ENCODE measurements at places on chromosomes 7 and 10.

- DNase-seq = no peak
These were observed at the start of gene COL28A1 for GRCh38 chr7:7535691-7536090. Gene COL28A1 (minus strand): TSS chr7:7535873. CDS start chr7:7532875, 2,998 bp downstream.

GRCh38 chr10:70367195-70367796 lies 15.1 kb downstream of the LRRC20 start:
- no peak for DNase-seq

DNA sequence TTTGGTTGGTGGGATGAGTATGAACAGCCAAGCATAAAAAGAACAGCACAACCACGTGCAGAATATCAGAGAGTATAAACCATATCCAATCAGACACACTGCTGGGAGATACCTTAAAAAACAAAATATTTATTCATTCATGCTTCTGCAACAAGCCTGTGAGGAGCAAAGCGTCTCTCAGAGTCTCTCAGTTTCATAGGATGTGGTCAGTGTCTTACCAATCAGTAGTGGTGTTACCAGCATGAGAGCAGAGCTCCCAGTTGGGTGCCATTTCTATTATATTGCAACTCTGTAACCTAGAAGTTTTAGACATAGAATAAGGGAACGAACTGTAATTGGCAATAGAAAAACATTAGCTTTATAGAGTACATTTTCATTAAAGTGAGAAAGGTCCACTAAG lies 445.9 kb upstream of the LRRN3 start:
- no peak for DNase-seq

DNA sequence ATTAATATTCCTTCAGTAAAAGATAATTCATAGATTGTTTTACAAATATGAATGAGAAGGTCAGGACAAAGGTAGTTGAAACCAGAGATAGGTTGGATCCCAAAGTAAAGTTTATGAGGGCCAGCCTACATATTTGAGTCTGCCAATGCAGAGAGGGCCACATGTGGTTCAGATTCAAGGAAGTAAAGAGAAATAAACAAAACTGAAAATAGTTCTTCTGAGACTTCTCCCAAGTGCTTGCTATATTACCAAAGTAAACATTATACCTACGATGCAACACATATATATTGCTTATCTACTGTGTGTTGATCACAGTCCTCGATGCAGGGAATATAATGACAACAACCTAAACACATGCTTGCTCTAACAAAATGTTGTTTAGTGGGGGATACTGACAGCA lies 109.8 kb downstream of the MALRD1 start:
- DNase-seq = no peak

DNA sequence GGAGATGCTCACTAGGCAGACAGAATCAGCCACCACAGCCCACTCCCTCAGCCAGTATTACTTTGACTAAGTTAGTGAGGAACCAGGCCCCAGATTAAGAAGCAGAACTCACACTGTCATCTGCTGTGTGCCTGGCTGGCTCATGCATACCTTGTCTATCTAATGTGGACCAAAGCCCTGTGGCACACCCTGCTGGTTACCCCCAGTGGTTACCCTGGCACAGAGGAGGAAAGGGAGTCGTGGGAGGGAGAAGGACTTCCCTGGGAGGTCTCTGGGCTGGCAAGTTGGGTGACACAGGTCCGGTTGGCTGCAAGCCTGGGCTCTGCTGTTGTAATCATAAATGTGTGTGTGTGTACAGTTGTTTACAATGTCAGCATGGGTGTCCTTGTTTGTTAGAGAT lies 7.5 kb upstream of the SH2D4B start:
- no peak for DNase-seq

DNA sequence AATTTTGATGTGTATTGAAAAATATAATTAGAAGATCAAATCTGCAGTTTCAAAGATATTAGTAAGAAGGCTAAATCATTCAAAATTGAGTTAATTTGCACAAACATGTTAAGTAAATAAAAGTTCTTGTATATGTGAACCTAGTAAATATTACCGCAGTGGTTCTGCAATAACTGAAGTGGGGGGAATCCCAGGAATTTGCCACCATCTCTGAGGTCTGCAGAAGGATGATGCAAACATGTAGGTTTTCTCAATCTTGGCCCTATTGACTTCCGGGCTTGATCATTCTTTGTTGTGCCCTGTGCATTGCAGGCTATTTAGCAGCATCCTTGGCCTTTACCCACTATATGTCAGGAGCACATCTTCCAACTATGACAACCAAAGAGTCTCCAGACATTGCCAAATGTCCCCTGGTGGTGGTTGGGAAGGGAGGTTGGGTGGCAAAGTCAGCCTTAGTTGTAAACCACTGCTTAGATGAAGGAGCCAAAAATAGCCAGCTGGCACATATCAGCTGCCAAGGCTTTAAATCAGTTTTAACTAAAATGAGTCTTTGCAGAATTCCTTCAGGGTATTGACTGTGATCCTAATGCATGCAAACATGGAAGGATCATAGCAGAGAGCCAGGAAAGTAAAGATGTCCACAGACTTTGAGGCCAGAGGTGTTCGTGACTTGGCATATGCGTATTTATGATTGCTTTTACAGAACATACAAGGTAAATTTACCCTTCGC lies 146.3 kb downstream of the TRIL start:
- DNase-seq = no peak

DNA sequence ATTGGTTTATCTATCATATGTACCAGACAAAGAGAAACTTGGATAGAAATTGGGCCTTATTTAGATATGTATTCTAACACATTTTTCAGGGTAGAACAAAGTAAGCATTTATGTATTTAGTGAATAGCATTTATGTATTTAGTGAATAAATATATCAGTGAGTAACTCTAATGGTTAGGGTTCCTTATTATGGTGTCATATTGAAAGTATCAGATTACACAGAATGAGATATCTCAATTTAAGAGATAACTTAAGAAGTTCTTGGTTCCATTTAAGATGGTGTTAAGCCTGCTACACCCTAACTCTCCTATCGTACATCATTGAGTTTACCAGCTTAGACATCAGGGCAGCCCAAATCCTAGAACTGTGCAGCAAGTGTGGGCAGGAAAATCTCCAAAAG lies 35.9 kb upstream of the DMTF1 start:
- no peak for DNase-seq

- DNase-seq = no peak
These were observed 141.3 kb upstream of the KLF14 start for GRCh38 chr7:130875265-130875741.

DNA sequence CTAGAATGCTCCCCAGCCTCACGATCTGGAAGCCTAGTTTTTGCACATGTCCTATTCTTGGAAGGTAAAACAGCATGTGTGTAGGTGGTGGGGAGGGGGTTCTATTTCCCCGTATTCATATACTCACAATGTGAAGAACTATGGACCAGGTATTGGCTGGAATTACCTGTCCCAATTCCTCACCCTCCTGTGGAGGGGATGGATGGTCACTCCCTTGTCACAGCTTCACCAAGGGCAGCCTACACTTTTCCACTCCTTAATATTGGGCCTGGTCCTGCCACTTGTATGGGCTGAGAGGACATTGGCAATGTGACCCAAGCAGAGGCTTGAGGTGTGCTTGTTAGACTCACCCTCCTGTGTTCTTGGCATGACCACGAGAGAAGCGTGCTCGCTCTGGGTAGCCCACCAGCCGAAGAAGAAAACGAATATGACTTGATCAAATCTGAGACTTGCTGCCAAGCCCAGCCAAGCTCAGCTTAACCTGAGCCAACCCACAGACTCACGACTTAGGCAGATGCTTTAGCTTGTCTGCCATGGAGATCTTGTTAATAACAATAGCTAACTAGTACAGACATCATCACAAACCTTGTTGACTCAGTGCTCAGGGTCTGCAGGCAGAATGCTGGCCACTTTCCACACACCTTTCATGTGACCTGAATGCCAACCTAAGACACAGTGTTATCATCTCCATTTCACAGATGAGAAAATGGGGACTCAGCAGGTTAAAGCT lies 17.2 kb downstream of the ZNF488 start:
- DNase-seq = no peak

DNA sequence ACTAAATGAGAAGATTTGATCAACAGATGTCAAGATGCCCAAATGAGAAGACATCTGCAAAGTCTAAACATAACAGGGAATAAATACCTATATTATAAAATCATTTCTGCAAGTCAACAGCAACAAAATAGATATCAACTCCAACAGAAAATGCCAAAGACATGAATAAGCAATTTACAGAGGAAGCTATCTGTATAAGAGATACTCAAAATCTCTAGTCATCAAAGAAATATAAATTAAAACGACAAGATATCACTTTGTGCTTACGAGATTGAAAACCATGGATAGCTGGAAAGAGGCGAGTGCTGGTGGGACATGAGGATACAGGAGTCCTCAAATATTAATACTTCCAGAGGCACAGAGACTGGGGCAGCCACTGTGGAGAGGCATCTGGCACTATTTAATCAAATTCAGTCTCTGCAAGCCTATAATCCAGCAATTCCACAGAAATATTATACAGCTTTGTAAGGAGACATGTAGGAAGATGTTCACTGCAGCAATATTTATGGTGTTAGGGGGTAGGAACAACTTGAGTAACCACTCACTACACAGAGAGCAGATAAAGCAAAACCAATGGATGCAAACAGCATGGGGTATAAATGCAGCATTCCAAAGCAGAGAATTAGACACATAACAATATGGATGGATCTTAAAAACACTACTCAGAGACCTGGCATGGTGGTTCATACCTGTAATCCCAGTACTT lies 4.8 kb downstream of the DNMBP start:
- no peak for DNase-seq

GRCh38 chr10:79207096-79207357 lies 138.3 kb downstream of the ZMIZ1 start:
- no peak for DNase-seq

DNA sequence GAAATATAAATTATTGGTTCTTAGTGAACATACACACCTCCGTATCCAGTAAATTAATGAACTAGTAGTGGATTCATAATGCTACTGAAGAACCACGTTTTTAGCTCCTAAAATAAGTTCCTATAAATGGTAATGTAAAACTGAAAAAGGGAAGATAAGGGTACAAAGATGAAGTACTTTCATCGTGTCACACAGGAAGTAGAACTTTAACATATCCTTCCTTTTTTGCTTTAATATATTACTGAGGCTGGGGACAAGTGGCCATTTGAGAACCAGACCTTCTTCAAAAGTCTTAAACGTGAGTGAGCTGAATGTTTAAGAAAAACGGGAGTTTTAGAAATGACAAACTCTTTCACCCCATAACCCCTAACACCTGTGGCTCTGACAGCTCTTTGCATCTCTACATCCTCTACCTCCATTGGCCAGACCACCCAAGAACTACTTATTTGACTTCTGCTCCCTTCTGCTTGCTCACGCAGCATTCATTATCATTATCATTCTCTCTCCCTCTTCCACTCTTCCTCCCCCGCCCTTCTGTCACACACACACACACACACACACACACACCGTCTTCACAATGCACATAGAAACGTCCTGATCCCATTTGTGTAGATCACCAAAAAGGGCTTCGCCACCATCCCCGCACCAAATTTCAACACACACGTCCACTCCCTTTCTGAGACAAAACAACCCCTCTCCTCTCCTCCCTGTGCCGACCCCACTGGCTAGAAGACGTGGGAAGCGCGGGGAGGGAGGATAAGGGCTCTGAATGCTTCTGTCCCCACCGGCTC lies 677 bp downstream of the SKAP2 start:
- DNase-seq = no peak

GRCh38 chr7:127822822-127823508 lies 171.0 kb downstream of the SND1 start:
- DNase-seq = no peak

GRCh38 chr7:145534301-145534700 lies 582.3 kb upstream of the CNTNAP2 start:
- no peak for DNase-seq

DNA sequence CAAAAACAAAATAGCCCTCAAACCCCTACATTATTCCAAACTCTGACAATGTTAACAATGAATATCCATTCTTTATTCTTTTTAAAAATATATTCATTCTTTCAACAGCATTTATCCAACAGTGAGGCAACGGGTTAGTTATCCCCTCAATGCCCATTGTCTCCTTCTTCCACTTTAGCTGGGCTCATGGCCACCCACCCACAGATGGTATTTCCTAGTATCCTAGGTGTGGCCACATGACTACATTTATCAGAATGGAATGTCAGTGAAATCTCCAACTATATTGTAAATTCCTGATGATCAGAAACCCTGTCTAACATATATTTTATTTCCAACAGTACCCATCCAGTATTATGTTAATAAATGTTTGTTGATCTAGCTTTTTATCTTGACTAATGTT lies 13.6 kb downstream of the HOXA1 start:
- DNase-seq = no peak

- DNase-seq = no peak
These were observed 30.6 kb downstream of the POR start for GRCh38 chr7:75945297-75946168.

GRCh38 chr7:113339661-113340060 lies 221.3 kb upstream of the SMIM30 start:
- no peak for DNase-seq

- DNase-seq = no peak
These were observed 250.3 kb downstream of the GPR37 start for GRCh38 chr7:124515106-124515830.

- no peak for DNase-seq
These were observed 22.2 kb downstream of the TMEM273 start for GRCh38 chr10:49165821-49166483.

DNA sequence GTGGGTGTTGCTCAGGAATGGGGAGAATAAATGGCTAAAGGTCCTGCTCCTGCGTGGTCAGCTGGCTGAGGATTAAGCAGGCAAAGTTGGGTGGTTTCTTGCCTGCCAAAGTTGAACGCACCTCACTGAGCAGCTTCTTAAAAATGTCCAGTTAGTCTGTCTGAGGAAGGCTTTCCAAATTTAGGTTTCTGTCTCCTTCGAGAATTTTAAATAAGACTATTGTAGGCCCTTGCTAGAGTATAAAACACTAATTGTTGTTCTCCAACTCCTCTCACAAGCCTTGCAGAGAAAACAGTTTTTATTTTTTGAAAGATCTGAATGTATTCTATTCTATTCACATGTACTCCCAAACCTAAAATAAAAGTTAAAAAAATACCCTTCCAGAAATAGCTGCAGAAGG lies 122.0 kb upstream of the LAMB4 start:
- no peak for DNase-seq

DNA sequence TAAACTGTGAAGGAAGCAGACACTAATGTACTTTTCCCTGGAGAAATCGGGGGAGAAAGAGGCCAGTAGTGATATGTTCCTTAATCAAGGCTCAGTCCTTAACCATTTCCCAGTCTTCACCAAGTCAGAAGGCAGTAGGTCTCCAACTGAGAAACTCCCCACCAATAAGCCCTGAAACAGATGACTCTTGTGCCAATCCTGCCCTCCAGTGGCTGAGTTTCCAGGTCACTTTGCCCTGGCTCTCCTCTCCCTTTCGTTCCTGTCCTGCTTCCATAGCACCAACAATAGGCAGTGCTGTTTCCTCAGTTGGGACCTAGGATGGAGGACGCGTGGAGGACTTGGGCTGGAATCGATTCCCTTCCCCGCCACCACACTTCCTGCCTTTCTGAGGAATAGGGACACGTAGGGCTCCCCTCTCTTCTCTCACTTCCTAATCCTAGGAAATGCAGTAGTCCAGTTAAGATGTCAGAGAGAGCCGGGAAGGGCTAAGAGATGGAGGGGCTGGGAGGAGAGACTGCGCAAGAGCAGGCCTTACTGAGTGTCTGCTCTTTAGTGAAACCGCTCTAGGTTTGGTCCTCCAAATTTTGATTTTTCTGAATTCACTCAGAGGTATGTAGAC lies 23.4 kb downstream of the ATOH7 start:
- peak; percentile 8 for DNase-seq

Data from hypothalamus (tissue), 51 donors.